ENCODE measurements at places on chromosomes 6 and 20.

GRCh38 chr6:45927421-45928320, 88.0 kb downstream of the CLIC5 start:
- ATAC-seq: no peak

DNA sequence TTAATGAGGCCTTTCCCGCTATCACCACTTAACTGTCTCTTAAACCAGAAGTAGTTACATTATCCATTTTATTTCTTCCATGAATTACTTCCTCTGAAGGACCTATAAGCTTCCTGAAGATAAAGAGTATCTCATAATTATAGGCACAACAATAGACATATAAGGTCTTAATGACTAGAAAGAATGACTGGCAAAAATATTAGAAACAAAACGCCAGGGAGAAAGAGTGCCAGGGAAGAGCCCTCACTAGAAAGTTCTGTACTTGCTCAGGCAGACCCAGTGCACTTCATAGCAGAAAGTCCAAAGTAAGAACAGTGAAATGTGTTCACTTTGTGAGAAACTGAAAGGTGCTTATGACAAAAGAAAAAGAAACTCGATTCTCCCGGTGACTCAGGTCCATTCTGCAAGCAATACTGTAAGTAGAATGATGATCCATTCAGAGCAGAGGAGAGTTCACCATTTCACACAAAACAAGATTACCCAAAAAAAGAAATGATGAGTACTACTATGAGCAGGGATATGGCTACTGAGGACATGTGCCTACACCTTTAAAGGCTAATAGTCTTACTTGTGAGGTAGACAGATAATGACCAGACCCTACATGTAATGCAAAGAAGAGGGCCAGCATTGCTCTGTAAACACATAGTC, 5.5 kb downstream of the ZNF334 start:
- peak; percentile 56 for ATAC-seq

GRCh38 chr6:86969573-86969972, 32.2 kb downstream of the HTR1E start:
- no peak for ATAC-seq

GRCh38 chr20:926670-927069, 10.5 kb upstream of the ANGPT4 start:
- no peak for ATAC-seq

- ATAC-seq: no peak
Measured at GRCh38 chr6:110595112-110595511, 118.7 kb upstream of the SLC22A16 start.

GRCh38 chr6:136290410-136291010, 864 bp upstream of the BCLAF1 start:
- ATAC-seq: peak; percentile 38

GRCh38 chr20:13221673-13222318, 722 bp downstream of the ISM1 start:
- peak; percentile 86 for ATAC-seq

DNA sequence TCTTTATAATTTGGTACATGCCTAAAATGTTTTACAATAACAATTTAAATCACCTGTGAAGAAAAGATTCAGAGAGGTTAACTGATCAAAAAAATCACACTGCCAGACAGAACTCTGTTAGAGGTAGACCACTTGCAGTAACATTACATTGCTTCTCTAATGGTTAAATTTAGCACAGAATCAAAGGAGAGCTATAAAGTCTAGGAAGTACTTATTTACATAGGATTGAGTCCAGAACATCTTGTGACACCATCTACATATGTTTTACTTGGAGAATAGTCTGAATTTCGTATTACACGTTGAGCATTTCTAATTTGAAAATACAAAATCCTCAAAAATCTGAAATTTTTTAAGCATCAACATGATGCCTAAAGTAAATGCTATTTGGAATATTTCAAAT, 17.2 kb upstream of the TBC1D20 start:
- no peak for ATAC-seq

GRCh38 chr20:60252866-60253265, 294.6 kb downstream of the CDH26 start:
- ATAC-seq: no peak

DNA sequence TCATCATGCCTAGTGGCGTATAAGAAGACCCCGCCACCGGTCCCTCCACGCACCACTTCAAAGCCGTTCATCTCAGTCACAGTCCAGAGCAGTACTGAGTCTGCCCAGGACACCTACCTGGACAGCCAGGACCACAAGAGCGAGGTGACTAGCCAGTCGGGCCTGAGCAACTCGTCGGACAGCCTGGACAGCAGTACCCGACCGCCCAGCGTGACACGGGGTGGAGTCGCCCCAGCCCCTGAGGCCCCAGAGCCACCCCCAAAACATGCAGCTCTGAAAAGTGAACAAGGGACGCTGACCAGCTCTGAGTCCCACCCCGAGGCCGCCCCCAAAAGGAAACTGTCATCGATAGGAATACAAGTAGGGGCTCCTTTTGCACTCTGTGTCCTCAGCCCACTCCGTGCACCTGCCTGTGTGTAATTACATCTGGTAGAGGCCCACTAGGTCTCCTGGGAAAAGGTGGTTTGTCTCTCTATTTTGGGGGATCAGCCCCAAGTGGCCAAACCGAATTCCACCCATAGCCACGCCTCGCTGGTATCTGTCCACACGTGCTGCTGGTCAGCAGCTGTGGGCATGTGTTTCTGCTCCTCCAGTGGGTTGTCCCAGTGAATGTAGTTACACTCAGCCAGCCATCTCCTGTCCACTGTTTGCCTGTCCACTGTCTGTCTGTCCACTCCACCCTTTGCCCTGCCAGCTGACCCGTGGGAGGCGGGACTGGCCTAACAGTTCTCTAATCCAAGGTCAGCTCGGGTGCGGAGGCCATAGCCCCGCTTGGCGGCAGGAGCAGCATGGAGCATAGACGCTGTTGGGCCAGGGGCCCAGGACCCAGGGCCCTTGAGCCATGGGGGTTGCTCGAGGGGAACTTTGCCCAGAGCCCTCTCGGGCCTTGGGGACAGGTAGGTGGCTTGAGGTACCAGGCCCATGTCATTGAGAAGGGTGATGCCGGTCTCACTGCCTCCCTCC, 44.3 kb upstream of the MYL9 start:
- ATAC-seq: no peak
